Spinal cord (tissue), 10 donors: ENCODE measurements at places on chromosomes 6 and 20. TPM values are rescaled to one million over a fixed set of nuclear protein-coding genes. Genes with fewer than 3 reads are reported as not detected.

GRCh38 chr6:167988154-167988495, 9.3 kb upstream of the KIF25 start:
- no peak for DNase-seq

GRCh38 chr6:13491538-13491937, 4.1 kb upstream of the GFOD1 start:
- no peak for DNase-seq

- DNase-seq = no peak
These were observed 113.7 kb upstream of the DTNBP1 start for GRCh38 chr6:15776458-15776980.

FOXA2 gene
- polyA plus RNA-seq = 0.60 TPM

ALDH5A1 gene
- 68.3 TPM for polyA plus RNA-seq
